AG04449 (cell line): ENCODE measurements at places on chromosomes 5 and 9.

- DNase-seq: no peak
Observed at GRCh38 chr5:38466424-38467189, 89.8 kb downstream of the LIFR start.

- DNase-seq: no peak
Observed at GRCh38 chr5:136006164-136006563, 22.6 kb upstream of the TGFBI start.

DNA sequence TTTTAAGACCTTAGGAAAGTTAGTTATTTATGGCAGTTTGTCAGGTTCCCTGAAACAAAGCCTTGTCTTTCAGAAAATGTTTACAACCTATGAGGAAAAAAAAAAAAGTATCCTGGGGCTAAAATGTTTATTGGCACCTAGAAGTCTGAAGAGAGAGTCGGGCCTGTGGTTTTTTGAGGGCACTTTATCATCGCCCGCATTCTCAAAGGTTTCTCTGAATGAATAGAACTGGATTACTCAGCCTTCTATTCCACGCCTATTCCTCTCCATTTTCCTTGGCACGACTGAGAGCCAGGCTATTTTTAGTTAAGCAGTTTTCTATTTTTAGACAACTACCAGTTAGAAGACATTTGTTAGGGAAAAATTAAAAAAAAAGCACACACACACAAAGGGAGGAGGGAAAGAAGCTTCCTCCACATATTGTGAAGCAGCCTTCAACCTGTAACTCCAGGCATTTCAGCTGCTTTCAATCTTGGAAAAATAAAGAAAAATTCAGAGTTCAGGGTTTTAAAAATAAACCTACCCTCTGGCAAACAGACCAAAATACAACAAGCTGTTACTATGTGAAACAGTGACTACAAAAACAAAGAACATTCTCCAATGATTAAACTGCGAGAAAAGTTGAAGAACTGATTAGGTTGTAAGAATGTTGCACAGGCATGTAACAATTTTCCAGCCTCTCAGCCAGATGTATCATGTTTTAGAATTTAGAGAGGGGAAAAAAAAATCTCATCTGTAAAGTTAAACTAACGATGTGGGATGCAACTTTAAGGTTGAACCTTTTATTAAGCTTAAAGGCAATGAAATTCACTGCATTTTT, 97.0 kb downstream of the MEF2C start:
- DNase-seq: peak; percentile 79

- no peak for DNase-seq
Observed at GRCh38 chr9:32841314-32841713, 58.0 kb downstream of the TMEM215 start.
